Activated CD4-positive, alpha-beta T cell treated with anti-CD3 and anti-CD28 coated beads, Interleukin-2, amount 50 U/mL, for 48 hours (primary cell): ENCODE measurements at places on chromosomes 5 and 9.
A peak's percentile ranks its signal among the peaks of the same experiment; 100 is the strongest.

GRCh38 chr5:65989158-65989557 is 62.8 kb downstream of the ERBIN start:
- no peak for DNase-seq

- peak; percentile 32 for DNase-seq
Observed at GRCh38 chr5:107670932-107671741, at the start of gene EFNA5. TSS of gene EFNA5 (minus strand) at chr5:107670937.

DNA sequence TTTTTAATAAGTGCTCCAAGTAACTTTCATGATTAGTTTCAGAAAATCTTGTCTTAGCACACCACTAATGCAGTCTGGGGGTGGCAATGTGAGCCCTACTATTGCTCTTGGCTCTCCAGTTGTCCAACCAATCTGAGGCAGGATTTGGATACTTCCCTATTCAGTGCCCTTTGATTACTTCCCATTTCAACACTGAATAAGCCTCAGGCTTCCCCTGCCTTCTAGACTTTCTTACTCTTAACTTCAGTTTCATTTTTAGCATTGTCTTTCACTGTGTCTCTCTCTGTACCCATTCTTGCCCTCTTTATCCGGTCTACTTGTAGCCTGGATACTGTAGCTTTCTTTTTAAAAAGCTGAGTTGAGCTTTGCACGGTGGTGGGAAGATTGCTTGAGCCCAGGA is 186.1 kb downstream of the C9orf152 start:
- no peak for DNase-seq

GRCh38 chr5:29744618-29745017 is 1448.9 kb upstream of the CDH6 start:
- no peak for DNase-seq

DNA sequence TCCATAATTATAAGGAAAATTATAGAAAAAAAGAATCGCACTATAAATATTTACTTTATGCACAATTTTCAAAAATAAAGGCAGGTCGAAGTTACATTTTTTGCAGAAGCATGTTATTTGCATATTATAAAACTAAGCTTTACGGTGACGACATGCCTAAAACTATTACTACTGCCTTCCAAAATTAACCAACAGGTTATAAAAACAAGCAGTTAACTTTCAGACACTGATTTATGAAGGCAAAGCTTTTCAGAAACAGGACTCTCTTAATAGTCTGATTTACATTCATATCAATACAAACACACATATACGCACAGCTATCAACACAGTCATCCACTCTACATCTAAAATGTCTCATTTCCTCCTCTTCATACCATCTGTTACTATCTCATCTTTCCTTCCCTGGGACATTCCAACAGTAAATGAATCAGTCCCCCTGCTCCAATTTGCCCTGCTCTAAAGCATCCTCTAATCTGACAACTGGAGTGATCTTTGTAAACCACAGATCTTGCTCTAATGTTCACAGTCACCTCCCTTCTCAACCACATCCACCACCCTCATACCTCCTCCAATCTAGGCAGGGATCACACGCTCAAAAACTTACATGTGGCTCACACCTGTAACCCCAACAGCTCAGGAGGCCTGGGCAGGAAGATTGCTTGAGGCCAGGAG is 21.6 kb downstream of the FBXW11 start:
- peak; percentile 44 for DNase-seq

GRCh38 chr5:76391014-76391413 is 12.1 kb upstream of the IQGAP2 start:
- DNase-seq = no peak

- no peak for DNase-seq
Observed at GRCh38 chr5:2626572-2626971, 124.9 kb downstream of the IRX2 start.

DNA sequence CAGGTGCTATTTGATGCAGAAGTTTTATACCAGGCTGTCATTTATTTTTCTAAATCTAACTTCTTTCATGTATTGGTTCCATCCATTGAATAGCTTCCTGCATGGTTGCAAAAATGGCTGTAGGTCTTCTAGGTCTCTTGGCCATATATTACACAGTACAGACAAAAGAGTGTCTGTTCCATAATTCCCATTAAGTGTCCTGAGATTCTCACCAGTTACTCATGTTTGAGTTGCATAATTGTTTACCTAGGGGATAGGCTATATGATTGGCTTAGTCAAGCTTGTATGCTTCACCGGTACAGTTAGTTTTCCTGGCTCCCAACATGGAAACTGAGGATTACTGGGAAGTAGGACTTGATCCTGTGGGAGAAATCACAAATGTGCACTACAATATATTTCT is 399.4 kb upstream of the NUDT12 start:
- DNase-seq = no peak

DNA sequence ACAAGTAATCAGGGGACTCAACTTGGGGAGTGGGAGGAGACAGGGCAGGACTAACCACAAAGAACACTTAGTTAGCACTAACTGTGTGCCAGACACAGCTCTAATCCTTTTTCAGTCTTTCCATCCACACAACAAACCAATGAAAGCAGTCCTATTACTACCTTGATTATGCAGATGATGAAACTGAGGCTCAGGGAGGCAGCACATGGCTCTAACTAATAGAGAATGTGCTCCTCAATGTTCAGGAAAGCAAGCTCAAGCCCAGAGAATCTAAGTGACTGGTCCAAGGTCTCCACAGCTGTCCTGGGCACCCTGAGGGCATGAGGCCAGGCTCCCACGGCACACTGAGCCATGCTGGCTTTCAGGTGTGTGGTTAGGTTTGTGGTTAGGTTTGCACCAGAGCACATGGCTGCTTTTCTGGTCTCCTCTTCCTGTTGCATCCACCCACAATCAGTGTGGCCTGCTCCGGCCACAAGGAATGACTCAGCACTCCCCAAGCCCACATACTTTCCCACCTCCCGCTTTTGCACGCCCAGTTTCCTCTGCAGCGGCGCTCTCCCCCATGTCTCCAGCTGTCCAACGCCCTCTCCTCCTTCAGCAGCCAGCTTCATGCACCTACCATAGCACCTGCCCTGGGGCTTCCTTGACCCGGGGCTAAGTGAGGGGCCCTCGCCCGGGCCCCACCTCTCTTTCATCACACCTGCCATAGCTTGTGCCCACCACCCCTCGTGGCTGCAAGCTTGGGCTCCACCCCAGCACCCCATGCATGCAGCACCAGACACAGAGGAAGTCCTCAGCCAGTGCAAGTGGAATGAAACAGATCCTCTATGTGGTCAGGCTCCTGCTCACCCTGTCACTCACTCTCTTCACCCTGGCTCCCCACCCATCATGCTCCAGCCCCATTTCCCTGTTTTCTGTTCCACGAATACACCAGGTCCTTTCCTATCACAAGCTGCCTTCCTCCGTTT is 133.1 kb downstream of the GABBR2 start:
- DNase-seq = peak; percentile 31

GRCh38 chr5:154176181-154176580 is 14.4 kb upstream of the GALNT10 start:
- no peak for DNase-seq

- no peak for DNase-seq
Observed at GRCh38 chr5:124728331-124728967, 18.0 kb downstream of the ZNF608 start.

DNA sequence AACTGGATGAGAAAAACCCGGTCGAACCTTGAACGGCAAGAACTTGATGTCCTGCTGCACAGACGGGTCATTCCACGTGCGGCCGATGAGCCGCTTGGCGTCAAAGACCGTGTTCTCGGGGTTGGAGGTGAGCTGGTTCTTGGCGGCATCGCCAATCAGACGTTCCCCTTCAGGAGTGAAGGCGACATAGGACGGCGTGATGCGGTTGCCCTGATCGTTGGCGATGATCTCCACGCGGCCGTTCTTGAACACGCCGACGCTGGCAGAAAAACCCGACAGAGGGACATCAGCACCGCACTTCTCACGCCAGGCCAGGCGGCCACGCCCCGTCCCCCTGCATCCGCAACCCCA is 519 bp downstream of the HSPA5 start:
- DNase-seq = peak; percentile 39

GRCh38 chr5:38742821-38743220 is 103.0 kb upstream of the OSMR start:
- DNase-seq = no peak

GRCh38 chr5:54325610-54326311 is 15.4 kb upstream of the ARL15 start:
- no peak for DNase-seq

DNA sequence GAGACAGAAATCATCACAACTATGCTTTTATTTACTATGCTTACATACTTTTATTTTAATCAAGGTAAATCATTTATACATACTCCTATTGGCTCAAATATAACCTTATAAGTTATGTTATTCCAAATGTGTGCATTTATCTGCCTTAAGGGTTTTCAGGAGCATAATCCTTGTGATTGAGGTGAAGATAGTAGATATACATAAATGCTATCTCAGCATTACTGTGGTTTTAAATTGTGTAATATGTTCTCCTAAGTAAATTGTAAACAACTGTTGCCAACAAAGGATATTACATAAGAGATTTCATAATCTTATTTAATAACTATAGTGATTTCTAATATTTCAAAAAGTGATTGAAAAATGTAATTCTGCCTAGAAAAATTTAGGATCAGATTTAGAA is 1374.8 kb upstream of the DMAC1 start:
- no peak for DNase-seq

DNA sequence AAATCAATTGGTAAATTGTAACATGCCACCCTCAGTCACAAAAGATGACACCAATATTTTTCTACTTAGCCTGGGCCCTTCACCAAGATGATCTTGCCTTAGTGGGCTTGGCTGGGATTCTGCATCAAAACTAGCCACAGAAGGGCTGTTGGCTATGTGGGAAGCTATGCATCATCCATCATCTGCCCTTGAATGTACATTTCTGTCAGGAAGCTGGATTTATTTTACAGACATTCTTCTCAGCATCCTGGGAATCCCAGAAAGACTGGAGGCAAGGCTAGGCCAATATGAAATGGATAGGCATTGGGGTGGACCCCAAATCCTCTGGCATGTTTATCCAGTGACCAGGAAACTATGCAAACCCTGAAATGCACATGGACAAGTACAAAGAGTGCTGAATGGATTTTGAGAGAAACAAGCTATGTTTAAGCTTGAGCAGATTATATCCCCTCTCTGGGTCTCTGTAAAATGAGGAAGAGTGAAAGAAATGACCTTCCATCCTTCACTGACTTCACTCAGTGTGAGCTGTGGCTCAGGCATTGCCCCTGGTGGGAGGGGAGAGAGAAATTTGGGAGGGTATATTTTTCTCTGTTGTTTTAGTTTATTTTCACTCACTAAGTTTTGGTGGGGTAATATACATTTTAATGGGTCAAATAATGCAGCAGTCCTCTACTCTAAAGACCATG is 283.6 kb downstream of the EBF1 start:
- DNase-seq = no peak

- DNase-seq = no peak
Observed at GRCh38 chr5:83124593-83124992, 47.2 kb downstream of the XRCC4 start.

DNA sequence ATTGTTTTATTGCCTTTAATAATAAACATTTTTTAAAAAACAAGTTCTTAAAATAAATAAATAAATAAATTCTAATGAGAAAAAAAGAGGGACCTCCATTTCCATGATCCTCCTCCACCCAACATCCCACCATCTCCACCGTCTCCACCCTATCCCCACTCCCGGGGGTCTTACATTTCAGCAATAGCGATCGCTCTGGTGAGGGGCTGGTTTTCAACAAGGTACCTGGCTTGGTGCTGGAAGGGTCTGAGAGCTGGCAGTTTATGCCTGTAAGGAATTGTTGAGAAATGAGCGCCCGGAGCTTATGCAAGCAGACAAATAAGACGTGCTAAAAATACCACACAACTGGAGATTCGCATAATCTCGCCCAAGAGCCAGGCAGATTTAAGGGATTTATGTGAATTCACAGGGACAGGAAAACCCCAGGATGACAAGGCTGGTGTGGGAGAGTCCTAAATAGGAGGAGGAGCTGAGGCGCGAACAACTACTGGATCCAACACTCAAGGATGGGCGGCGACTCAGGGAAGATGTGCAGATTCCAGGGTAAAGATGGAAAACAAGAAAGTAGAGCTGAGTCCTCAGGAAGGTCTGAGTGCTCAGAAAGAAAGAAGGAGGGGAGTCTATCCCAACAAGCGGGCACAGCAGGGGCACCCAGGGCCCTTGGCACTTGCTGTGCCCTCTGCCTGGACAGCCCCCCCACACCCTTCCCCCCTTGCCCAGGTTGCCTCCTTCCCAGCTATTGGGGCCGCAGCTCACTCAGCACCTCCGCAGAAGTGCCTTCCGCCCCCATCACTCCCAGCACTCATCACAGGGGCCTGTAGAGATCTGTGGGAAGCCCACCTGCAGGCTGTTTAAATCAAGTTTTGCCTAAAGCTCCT is 27.0 kb downstream of the TRIM14 start:
- DNase-seq = no peak

GRCh38 chr9:111176511-111176910 is 138.2 kb upstream of the LPAR1 start:
- DNase-seq = no peak

DNA sequence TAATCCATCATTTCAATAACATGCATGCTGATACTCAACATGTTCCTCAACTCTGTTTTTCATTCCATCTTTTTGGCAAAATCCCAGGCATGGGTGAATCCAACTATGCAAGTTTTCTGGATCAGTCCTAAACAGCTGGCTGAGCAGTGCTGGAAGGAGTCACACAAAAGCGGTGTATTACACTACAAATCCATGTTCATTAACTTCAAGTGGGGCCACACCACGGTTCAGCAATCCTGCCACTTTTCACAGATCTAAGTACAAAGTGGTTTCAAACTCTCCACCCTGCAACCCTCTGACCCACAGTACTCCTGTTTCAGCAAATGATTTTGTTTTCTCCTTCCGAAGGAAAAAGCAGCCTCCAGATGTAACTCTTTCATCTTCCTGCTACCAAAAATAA is 222.5 kb downstream of the EPB41L4A start:
- no peak for DNase-seq

DNA sequence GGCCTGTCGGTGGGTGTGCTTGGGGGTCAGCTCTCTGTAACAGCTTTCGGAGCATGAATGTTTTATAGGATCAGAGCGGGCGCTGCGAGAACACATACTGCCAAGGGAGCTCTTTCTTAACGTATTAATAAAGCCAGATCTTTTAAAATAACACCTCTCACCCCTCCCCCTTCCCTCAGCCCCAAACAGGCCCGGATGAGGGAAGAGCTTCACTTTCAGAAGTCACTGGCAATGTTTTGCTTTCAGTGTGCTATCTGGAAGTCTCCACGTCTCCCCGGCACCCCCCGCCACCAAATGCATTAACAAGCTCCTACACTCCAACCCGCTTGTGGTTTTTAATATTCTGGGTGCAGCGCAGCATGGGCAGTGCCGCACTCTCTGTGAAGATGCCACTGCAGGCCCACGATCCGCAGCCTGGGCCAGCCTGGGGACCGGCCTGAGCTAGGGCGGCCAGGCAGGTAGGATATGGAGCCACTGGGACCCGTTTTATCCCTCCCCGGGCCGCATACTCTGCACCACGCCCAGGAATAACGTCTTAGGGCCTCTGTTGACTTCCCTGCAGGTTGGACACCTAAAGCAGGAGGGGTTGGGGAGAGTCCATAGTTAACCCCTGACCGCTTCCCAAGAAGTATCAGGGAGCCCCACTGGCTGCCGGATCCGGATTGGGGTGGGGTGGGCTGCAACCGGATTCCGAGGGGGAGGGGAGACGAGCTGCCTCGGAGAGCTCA is 12.6 kb downstream of the NR2F1 start:
- no peak for DNase-seq

- no peak for DNase-seq
Observed at GRCh38 chr9:2363781-2364180, 257.8 kb upstream of the VLDLR start.
